ENCODE measurements at places on chromosomes 5 and 9. TPM values are rescaled to one million over a fixed set of nuclear protein-coding genes. Genes with fewer than 3 reads are reported as not detected.

The TMEM171 gene
- total RNA-seq, result 0.38 TPM

The WWC1 gene
- total RNA-seq, result 48.6 TPM

DNA sequence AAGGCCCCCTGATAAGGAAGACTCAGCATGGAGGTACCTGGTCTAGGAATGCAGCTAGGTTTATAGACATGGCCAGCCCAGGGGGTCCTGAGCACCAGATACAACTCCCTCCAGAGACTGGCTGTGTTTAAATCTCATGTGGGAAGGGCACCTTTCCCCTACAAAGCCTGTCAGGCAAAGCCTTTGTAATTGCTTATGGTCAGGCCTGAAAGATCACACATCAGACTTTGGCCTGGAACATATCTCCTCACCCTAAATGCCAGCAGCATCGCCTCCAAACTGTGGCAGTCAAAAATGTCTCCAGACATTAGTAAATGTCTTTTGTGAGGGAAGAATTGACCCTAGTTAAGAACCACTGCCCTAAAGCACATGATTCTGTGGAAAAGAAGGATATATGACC, 51.6 kb upstream of the MACIR start:
- no peak for DNase-seq

DNA sequence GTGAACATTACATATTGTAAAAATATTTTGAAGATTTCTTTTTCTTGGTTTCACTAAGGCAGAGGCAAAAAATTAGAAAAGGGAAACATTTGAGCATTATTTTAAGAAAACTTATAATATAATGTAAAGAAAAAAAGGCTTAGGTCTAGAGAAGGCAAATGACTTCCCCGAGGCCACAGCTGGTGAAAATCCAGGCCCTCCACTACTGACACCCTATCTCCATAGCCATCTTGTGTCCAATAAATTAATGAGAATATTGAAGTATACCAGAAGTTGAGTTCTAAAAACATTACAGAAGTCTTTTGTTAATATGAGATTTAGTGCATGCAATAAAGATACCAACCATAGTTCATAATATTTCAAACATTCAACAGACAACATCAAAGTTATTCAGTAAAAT, 459.9 kb upstream of the RORB start:
- DNase-seq, result no peak

DNA sequence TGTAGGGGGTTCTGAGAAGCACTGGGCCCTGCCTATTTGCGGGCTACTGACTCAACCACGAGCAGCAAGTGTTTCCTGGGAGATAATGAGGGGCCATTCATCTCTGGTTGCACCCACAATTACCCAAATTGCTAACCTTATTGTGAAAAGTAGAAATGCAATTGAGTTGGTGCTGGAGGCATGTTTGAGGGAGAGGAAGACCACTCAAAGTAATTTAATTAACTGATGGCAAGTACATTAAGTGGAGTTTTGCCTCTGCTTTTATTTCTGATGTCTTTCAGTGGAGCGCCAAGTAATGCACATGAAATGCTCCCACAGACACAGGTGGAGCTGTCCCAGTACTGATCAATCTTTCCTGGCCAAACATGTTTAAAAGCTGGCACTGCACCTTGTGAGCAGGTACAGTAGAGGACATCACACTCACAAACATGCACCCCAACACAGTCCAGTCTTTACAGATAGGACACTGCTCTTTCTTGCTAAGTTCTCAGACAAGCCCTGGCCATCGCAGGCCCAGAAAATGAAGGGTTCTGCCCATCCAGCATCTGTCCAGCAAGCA, 195.4 kb downstream of the HSPA4 start:
- DNase-seq, result no peak

- no peak for DNase-seq
Measured at GRCh38 chr5:33530183-33531036, 89.6 kb downstream of the TARS1 start.
